ENCODE measurements at places on chromosomes 4 and X.

GRCh38 chr4:117249333-117249732 lies 164.0 kb upstream of the TRAM1L1 start:
- DNase-seq: no peak

DNA sequence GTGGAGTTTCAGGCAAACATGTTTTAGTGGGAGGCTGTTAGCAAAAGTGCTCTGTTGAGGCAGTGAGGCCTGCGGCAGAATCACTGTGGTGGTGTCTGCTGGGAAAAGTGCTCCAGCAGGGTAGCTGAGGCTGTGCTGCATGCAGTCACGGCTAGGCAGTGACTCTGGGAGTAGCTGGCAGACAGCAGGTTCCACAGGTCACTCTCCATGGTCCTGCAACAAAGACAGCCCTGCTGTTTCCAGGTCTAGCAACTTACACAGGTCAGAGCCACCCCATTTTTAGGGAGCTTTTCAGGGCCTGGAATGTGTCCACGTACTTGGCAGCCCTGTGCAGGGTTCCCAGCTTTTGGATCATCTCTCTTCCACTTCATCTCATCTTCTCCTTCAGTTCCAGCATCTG lies 184.3 kb downstream of the NAA11 start:
- no peak for DNase-seq

- DNase-seq: no peak
Measured at GRCh38 chrX:105821471-105822121, 743 bp upstream of the NRK start.

DNA sequence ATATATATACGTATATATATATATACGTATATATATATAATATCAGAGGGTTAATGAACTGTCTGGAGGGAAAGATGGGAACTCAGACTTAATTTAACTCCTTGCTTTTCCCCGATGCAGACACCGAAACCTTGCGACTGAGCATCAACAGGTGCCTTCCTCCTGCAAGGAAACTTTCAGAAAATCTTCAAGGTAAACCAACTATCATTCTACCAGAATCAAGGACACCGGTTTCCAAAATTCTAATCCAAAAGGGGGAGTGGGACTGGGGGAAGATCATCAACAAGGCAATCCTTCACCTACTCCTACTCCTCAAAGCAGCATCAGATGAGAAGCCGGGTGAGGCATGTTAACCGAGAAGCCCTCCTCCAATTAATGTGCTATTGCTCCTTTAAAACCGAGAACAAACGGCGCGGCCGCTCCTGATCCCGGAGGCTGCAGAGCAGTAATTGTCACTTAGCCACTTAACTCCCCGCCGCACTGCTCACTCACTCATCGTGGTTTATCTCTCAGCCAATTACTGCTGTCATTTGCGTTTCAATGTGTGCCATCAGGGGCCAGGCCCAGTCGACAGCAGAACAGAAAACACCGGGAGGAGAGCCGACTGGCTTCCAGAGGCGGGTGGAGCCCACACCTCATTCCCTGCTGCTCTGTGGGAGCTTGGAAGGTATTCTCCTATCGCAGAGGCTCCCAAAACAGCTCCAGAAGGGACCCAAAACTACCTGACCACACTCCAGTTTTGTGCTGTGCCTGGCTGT lies 61.7 kb downstream of the MAML3 start:
- peak; percentile 34 for DNase-seq

DNA sequence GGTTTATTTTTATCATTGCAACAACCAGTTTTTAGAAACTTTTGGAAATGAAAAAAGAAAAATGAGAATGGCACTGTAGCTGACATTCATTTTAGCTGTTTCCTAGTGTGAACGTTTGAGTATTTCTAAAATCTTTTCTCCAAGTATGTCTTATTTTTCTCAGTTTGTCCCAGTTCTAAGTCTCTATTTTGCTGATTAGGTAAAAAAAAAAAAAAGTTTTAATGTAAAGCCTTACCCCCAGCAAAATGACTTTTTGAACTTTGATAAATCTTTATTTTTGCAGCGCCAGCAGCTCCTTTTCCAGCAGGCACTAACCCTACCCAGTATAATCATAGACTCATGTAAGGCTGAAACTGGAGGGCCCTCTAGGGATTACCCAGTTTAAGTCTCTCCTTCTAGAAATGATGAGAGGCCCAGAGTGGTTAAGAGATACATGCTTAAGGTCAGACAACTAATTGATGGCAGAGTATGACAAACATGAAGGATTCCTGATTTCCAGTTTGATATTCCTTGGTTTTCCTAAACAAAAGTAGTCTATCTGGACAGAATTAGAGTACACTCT lies 84.3 kb upstream of the SLC4A4 start:
- no peak for DNase-seq

GRCh38 chr4:123405267-123405865 lies 8.8 kb downstream of the SPRY1 start:
- DNase-seq: no peak

DNA sequence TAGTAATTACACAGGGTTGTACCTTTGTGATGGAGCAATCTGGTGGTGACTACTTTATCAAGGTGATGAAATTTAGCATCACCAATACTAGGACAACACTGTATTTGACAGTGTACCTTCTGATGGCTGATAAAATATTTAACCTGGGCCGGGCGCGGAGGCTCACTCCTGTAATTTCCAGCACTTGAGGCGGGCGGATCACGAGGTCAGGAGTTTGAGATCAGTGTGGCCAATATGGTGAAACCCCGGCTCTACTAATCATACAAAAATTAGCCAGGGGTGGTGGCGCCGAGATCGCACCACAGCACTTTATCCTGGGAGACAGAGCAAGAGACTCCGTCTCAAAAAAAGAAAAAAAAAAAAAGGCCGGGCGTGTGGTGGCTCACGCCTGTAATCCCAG lies 1.9 kb upstream of the TAF1 start:
- DNase-seq: no peak

DNA sequence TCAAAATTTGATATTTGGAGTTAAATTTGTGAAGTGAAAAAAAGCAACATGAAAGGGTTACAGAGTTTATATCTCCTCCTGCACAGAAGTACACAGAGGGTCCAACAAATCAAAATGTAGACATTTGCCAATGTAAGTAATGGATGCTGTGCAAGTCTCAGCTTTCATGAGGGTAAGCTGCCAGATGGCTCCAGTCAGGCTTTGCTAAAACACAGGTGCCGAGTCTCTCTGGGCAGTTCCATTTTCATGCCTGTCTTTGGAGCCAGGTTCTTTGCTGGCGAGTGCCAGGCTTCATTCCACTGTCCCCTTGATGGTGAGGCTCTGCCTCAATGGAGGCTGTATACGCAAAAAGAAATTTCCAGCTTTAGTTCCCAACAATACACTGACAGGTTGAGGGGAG lies 27.9 kb downstream of the SLC4A4 start:
- no peak for DNase-seq

GRCh38 chr4:72357908-72358307 lies 211.1 kb downstream of the ADAMTS3 start:
- DNase-seq: no peak

- DNase-seq: no peak
Measured at GRCh38 chrX:40474645-40475044, 106.1 kb upstream of the ATP6AP2 start.

Data from stimulated activated naive CD8-positive, alpha-beta T cell treated with anti-CD3 and anti-CD28 coated beads, Interleukin-15, Interleukin-2, amounts not matched to agents 100 U/mL and 50 U/mL, for 24 hours (primary cell).